ENCODE measurements at places on chromosomes 2 and 18.

- no peak for DNase-seq
Measured at GRCh38 chr2:169768262-169768995, 30.2 kb upstream of the SSB start.

- no peak for DNase-seq
Measured at GRCh38 chr2:71455741-71456569, 2.6 kb downstream of the DYSF start.

GRCh38 chr2:173667014-173667413 is 298.2 kb downstream of the SP3 start:
- no peak for DNase-seq

DNA sequence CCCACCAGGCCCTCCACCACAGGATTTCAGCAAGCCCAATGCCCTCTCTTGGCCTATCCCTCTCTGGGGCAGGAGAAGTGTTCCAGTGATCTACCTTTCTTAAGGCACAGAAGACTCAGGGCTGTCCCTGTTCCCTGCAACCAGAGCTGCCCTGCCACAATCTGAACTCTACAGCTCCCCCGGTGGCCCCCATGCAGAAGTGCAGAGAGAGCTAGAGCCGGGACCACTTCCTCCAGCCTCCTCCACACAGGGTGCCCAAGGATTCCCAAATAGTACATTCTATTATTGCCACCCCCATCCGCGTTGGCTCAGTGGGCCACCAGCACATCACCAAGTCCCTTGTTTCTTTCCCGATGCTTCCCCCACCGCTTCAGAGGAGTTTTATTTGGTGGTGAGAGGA is 114.8 kb upstream of the PTPRM start:
- DNase-seq: no peak

- peak; percentile 67 for DNase-seq
Measured at GRCh38 chr2:28273751-28274150, 118.9 kb upstream of the FOSL2 start.

DNA sequence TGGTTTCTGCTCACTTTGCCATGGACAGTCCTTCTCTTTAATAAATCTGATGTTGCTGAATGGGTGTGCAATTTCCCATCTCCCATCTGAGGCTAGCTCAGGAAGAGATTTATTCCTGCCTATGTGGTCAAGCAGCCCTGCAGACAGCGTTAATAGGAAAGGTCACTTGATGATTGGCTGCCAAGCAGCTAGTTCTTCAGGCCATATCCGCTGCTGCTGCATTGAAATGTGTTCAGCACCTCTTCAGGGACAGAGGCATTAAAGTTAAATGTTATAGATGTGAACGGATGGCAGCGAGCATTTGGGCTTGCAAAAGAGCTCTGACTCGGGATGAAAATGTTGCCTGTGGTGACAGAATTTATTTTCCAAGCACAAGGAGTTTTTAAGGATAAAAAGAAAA is 474.2 kb downstream of the PIK3C3 start:
- DNase-seq: no peak

DNA sequence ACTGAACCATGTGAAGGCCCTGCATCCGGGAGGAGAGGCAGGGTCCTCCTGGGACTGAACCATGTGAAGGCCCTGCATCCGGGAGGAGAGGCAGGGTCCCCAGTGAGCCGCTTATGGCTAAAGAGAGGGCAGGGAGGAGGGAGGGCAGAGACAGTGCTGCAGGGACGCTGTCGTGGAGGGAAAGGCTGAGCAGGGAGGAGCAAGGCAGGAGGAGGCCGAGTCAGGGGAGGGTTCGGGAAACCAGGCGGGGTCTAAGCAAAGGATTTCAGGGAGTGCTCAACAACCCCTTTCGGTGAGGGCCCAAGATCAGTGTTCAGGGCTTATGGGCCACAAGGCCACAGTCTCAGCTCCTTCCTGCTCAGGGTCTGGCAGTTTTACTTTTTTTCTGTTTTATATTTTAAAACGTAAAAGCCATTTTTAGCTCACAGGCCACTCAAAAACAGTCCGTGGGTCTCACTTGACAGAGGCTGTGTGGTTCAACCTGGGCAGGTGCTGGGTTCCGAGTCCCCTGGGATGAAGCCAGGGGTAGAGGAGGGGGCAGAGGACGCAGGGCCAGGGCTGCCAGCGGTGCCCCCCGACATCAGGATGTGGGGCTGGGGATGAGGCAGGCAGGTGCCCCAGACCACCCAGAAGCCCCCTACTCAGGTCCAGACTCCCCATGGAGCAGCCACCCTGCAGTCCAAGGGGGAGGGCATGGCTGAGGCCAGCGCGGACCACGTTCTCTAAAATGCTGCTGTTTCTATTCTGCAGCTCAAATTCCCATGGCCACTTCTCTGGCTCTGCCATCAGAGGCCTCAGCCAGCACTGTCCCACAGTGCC is 5.2 kb downstream of the TMEM18 start:
- no peak for DNase-seq

DNA sequence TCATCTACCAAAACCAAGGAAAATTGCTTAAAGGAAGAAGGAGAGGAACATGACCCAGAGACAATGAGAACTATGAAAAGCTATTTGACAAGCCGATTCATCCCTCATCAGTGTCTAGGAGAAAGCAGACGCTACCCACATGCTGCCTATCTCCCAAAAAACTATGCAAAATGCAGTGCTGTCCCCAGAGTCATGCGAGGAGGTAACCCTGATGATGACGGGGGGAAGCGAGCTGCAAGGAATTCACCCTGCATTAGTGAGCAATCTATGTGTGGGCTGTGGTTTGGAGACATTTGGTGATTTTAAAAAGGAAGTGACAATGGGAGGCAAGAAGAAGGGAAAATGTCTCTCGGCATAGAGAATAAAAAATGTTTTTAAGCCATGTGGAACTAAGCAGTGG is 472.7 kb downstream of the CMPK2 start:
- no peak for DNase-seq

- DNase-seq: no peak
Measured at GRCh38 chr18:24009651-24010333, 4.8 kb upstream of the TTC39C start.

DNA sequence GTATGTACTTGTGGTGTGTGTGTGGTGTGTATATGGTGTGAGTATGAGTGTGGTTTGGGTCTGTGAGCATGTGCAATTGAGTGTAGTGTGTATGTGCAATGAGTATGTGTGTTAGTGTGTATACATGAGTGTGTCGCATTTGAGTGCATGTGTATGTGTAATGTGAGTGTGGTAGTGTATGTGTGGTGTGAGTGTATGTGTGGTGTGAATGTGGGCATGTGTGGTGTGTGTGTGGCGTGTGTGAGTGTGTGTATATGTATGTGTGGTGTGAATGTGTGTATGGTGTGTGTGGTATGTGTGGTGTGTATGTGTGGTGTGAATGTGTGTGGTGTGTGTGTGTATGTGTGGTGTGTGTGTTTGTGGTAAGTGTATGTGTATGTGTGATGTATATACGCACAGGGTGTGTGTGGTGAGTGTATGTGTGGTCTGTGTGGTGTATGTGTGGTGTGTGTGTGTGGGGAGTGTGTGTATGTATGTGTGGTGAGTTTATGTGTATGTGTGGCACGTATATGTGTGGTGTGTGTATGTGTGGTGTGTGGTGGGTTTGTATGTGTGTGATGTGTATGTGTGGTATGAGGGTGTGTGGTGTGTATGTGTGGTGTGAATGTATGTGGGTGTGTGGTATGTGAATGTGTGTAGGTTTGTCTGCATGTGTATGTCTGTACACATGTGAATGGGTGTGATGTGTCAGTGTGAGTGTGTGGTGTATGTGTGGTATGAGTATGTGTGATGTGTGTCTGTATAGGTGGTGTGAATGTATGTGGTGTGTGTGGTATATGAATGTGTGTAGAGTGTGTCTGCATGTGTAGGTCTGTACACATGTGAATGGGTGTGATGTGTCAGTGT is 123.4 kb downstream of the DOCK10 start:
- DNase-seq: no peak

DNA sequence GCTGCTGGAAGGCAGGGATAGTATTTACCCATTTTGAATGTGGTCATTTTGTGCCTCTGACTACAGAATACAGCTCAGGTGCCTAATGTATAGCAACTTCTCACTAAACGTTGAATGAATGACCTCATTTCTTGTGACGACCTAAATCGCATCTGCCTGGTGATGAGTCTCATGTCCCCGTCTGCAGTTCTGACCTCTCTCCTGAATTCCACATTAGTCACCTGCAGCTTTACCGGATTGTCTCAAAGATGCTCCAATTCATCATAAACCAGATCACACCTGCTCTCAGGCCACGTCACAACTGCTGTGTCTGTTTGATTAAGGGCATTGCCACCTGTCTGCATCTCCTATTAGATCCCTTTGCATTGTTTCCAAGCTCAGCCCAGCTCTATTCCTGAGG is 133.6 kb upstream of the MYT1L start:
- DNase-seq: no peak
